IPS DF 19.7 (cell line): ENCODE measurements at places on chromosomes 4 and X.

DNA sequence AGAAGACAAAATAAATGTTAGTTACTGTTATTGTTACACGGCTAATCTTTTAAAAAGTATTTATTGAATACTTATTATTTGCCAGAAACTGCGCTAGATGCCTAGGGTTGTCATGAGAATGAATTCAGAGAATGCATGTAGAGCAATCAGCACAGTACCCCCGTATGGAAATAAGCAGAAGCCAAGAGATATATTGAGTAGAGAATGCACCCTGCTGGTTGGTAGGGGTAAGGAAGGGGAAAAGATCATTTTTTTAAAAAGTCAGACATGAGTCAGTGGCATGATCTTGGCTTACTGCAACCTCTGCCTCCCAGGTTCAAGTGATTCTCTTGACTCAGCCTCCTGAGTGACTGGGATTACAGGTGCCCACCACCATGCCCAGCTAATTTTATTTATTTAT lies 13.1 kb upstream of the DRP2 start:
- no peak for DNase-seq

- DNase-seq, result no peak
Observed at GRCh38 chr4:42445038-42445437, 47.8 kb downstream of the SHISA3 start.

DNA sequence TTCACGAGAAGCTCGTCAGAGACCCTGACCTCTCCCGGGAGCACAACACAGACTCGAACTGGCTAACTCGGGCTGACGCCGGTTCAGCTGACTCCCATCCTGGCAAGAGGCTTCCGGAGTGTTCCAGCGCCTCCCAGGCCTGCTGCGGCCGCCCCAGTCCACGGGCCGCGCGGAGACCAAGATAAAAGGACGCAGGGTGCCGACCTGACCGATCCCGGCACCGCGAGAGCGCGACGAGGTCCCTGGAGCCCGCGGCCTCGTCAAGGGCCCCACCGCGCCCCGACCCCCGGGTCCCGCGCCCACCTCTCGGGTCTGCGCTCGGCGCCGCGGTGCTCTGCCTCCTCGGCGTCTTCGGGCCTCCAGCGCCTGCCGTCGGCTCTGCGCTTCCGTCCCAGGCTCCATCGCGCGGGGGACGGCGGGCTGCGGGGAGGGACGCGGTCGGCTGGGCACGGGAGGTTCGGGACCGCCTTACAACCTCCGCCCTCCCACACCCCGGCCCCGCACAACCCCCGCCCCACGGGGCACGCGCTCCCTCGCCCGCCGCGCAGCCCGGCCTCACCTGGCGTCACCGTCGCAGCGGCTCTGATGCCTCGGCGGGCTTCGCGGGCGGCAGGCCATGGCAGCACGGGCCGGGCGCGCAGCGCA lies 426 bp downstream of the SLBP start:
- DNase-seq, result no peak

GRCh38 chr4:4568806-4569427 lies 27.1 kb upstream of the STX18 start:
- DNase-seq, result no peak

GRCh38 chr4:40473578-40474388 lies 138.7 kb downstream of the CHRNA9 start:
- no peak for DNase-seq

DNA sequence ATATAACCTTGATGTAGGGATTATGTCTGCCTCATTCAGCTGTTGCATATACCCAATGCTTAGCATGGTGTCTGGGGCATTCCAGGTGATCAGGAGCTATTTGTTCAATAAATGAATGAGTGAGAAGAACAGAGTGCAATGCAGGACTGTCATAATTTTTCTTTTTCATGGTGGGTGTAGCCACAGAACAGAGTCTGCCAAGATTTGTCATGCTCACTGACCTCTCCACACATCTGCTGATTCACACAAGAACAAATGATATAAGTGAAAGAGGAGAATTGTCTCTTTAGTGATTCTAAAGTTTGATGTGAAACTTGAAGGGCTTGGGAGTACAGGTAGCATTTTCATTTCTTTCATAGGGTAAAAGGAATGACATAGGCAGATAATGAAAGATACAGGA lies 64.4 kb upstream of the TEX13D start:
- no peak for DNase-seq

DNA sequence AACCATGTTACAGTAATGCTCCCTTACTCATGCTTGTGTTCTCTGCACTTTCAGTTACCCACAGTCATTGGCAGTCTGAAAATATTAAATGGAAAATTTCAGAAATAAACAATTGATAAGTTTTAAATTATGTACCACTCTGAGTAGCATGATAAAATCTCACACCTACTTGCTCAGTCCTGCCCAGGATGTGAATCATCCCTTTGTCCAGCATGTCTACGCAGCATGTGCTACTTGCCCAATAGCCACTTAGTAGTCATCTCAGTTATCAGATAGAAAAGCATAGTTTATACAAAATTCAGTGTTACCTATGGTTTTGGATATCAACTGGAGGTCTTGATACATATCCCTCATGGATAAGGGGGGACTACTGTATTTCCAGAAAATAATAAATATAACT lies 577.1 kb downstream of the GALNTL6 start:
- no peak for DNase-seq

DNA sequence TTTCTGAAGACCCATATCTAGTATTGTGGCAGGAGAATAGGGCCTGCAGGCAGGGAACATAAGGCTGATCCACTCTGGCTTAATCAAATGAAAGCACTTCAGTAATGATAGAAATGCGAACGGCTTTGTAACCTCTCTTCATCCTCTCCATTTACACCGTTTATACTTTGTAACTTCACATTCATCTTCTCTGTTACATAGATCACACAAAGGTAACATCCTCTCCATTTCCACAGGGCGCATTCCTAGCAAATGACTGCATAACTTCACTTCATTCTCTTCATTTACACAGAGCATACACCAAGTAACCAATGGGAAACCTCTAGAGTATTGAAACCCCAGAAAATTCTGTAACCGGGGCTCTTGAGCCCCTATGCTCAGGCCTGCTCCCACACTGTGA lies 65.5 kb upstream of the SLC34A2 start:
- no peak for DNase-seq

DNA sequence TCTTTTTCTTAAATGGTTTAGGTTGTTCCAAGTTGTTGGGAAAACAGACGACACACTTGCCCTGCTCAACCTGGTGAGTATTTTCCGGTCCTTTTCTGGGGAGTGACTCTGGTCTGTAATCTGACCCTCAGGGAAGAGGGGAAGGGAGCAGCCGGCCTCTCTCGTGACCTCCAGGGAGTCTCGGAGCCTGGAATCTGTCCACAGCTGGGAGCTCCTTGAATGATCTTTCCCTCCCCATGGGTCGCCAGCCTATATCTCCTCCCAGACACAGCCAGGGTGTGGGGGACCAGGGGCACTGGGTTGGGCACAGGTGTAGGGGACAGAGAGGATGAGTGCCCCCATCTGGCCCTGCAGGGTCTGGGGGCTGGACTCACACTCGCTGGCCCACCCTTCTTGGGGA lies 18.9 kb downstream of the TMEM175 start:
- DNase-seq, result no peak

DNA sequence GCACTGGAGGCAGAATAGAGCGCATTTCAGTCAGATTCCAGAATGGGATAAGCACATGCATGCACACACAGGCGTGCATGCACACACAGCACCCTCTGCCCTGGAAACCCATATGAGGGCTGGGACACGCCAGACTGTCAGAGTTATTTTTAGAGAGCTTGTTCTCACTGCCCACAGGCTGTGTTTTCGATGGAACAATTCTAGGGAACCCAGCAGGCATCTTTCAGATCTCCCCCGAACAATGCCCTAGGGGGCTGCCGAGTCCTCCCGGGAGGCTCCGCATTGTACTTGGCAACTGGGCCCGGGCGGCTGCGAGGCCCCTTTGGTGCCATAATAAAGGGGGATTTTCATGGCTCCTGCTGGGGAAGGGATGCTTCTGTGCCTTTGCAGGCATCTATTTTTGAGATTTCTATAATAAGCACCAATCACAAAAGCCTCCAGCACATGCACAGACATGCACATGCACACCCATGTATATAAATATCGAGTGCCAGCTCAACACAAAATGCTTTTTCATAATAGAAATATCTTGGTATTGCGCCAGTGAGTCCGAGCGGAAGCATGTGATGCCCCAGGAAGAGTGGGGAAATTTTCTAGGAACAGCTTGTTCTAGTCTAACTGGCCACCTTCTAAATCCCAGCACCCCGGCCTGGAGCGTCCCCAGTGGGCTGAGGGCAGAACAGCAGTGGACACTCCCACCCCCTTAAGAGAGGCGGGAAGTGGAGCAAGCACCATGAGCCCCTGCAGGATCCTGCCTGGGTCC lies 88.5 kb downstream of the PHKA2 start:
- DNase-seq, result no peak

DNA sequence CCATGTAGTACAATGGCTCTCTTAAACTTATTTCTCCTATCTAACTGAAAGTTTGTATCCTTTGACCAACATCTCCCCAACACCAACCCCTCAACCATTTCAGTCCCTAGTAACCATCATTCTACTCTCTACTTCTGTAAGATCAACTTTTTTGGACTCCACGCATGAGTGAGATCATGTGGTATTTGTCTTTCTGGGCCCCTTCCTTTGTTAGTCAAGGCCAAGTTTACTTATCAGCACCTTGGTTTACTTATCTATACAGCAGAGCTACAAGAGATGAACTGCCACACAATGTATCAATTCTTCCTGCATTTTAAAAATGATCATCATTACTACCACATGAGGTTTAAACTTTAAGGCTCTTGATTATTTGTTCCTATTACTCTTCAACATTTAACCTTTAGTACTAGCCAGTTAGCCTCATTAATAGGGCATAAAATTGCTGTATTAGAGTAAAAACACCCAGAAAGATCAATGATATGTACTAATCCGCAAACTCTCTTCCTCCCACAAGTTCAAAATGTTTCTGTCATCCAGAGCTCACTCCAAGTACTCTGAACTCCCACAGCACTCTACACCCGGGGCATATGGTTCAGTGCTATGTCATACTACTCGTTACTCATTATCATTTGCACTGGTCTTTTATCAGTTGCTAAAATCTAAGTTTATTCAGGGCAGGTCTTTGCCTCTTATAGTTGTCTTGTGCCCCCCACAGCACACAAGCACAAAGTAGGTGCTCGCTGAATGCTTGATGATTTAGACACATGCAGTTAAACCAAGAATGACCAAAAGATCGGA lies 145.7 kb upstream of the ADAMTS3 start:
- no peak for DNase-seq

GRCh38 chrX:111823128-111823527 lies 52.9 kb upstream of the TRPC5OS start:
- peak; percentile 9 for DNase-seq

DNA sequence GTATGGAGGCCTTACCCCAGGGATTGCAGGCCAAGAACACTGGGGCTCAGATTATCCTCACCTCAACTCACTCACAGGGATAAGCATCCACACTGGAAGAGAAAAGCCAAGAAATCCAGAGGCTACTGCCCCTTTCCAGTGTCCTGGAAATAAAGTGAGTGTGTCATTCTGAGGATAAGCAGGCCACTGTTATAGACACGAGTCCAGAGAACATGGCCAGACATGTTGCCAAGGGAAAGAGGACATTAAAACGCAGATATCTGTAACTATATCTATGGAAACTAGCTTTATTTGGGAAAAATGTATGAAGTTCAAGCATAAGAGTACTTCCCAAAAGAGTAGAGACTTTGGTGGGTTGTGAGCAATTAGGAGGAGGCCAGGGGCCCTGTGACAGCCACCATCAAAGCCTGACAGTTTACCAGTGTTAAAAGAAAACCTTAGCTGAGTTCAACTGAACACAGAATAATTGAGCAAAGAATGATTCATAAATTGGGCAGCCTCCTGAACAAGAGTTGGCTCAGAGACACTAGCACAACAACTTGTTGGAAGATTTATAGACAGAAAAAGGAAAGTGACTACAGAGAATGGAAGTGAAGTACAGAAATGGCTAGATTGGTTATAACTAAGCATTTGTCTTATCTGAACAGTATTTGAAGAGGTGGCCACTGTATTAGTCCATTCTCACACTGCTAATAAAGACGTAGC lies 1222.2 kb downstream of the STIM2 start:
- DNase-seq, result no peak
